ENCODE measurements at places on chromosomes 5 and 9. TPM values are rescaled to one million over a fixed set of nuclear protein-coding genes. Genes with fewer than 3 reads are reported as not detected.

- no peak for DNase-seq
Measured at GRCh38 chr9:120965344-120966012, 38.9 kb upstream of the TRAF1 start.

DNA sequence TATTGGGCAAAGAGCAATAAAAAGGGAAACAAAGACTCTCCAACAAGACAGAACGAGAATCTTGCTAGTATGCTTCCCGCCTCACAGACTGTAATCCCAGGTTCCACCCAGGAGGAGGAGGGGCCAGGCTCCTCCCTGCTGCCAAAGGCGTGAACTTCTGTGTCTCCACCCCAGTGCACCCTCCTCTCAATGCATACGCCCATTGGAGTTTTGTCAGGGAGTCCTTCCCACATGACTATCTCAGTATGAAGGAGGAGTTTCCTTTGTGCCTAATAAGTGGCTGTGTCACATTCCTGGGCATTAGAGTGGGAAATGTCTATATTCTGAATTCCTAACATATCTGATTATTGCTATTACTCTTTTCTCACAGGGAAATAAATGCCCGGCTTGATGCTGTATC lies 106.4 kb upstream of the DHFR start:
- no peak for DNase-seq

DNA sequence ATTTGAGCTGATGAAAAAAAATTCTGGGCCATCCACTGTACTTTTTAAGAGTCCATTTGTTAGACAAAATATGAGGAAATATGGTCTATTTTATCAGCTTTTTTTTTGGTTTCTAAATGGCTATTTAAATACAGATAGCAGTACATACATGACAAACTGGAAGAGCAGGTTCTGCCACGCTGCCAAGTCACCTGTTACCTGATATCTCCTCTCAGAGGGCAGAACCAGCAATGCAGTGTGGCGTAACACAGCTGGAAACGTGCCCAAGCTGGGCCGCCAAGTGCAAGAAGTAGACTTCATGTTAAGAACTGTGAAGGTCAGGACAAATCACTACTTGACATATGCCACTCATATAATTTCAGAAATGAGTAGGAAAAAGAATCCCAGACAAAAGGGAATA lies 8.1 kb downstream of the MCIDAS start:
- no peak for DNase-seq

SLC25A2 gene
- under 0.01 TPM for total RNA-seq

DNA sequence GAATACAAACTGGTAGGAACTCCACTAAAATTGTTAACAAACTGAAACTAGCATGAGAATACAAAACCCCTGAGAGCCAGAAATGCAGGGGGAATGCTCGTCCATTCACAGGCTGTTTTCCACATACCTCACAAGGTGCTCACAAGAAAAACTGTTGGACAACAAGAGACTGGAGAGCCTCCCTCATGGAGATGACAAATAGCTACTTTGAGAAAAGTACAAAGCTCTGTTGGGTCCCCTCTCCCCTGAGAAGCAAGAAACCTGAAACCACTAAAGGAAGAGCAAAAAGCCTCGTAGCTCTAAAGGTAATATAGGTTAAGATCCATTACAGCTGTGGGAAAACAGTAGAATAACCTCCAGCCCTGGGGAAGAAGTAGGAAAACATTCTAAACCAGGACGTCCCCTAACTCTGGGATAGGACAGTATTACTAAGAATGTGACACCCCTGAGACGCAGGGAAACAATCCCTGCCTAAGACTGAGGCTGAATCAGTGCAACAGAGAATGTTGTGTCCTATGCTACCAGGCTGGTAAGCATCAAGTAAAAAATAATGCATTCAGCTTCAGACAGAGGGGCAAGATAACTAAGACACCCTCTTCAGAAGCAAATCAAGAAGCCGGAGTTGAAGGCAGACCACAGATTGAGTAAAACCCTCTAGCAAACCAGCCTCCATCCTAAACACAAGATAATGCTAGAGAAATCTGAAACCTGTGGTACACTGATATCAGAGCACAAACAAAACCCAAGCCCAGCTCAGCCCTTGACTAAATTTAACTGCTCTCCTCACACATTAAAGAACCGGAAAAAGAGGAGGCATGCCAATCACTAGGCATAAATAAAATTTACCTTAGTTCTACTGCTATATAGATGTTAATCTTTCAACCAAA lies 160.2 kb downstream of the SSBP2 start:
- DNase-seq = no peak

B4GALT1 gene
- 21.2 TPM for total RNA-seq

- no peak for DNase-seq
Measured at GRCh38 chr5:90560771-90561170, 2.2 kb downstream of the ADGRV1 start.

- DNase-seq = no peak
Measured at GRCh38 chr9:130023144-130023787, 19.7 kb downstream of the FNBP1 start.

DNA sequence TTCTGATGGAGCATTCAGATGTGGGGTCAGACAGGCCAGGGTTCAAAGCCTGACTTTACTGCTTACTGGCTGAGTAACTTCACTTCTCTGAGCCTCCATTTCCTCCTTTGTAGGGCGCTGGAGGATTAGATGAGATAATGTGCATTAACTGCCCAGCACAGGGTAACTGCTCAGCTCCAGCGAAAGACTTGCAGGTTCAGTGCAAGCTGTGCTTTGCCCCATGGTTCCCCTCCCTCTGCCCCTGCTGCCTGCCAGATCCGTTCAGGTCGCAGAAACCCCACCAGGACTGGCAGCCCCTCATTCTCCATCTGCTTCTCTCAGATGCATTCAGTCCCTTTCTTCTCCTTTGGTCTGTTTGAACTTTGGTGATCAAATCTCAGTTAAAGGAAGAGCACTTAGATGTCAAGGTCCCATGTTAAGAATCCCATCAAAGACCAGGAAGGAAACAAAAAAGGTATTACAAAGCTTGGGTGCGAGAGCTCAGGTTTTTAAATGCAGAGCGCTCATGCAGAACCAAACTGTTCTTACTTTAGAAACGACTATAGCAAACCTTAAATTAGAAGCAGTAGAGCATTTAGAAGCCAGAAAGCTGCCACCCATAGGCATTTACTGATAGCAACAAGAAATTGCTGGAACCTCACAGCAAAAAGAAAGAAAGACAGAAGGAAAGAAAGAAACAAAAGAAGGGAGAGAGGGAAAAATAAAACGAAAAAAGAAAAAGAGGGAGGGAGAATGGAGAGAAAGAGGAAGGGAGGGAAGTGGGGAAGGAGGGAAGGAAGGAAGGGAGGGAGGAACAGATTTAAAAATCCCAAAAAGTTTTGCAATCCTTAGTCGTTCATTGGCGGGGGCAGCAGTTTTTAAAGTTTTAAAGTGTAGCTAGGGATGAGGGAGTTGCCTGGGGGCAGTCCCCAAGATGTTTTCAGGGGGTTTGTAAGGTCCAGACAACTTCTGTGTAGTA lies 23.5 kb downstream of the AFAP1L1 start:
- no peak for DNase-seq

TAF11L11 gene
- not detected for total RNA-seq

- DNase-seq = no peak
Measured at GRCh38 chr5:132753135-132753987, 6.1 kb downstream of the CCNI2 start.

GRCh38 chr5:90162324-90162723 lies 247.2 kb downstream of the CETN3 start:
- DNase-seq = no peak

- no peak for DNase-seq
Measured at GRCh38 chr5:61501971-61502370, 169.9 kb downstream of the ZSWIM6 start.

TCF7 gene
- total RNA-seq = 0.25 TPM

- DNase-seq = no peak
Measured at GRCh38 chr9:112750764-112751055, 150 bp downstream of the SNX30 start.

DAPK1 gene
- 28.2 TPM for total RNA-seq

- no peak for DNase-seq
Measured at GRCh38 chr9:133470988-133471387, 7.9 kb downstream of the SLC2A6 start.

CCDC180 gene
- total RNA-seq = 0.51 TPM

LCP2 gene
- 0.26 TPM for total RNA-seq

- DNase-seq = no peak
Measured at GRCh38 chr9:117551171-117551570, 136.3 kb upstream of the ASTN2 start.

BTNL8 gene
- total RNA-seq = 0.13 TPM

- DNase-seq = no peak
Measured at GRCh38 chr5:156174225-156174624, 152.7 kb upstream of the SGCD start.

GRCh38 chr5:38595132-38595745 lies 38.8 kb upstream of the LIFR start:
- DNase-seq = peak; percentile 10

- DNase-seq = no peak
Measured at GRCh38 chr5:175468892-175469291, 9.5 kb upstream of the SFXN1 start.

DNA sequence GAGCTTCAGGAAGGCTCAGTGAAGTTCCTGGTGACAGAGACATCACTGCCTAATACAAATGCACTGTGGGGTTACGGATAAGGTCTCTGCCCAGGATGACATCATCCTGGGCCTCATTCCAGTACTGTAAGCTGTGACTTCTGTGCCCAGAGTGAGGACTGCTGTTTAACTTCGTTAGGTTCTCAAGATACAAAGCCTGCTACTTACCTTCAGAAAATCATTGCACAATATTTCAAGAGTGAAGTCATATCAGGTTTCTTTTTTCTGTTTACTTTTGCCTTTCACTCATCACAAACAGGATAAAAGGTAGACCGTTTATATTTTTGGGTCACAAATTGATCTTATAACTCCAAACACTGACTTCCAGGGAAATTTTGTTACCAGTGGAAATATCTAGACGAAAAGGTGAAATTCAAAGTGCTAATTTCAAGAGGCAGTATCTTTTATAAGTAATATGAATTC lies 241.2 kb downstream of the PIK3R1 start:
- peak; percentile 69 for DNase-seq

DNA sequence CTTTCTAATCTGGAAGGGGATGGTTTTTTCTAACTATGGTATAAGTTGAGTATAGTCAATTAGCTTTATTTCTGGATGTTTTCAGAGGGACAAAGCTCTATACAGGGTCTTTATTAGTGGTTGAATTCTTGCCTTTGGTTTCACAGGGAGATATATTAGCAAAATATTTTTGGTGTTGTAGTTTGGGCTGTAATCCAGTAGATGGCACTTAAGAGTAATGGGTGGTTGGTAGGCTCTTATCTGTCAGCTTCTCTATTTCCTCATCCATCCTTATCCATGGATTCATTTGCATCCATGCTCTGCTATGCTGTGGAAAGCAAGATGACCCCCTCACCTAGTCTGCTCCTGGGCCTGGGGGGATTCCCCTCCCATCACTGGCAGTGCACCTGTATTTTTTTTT lies 363.6 kb upstream of the CYLC2 start:
- DNase-seq = peak; percentile 2

DNA sequence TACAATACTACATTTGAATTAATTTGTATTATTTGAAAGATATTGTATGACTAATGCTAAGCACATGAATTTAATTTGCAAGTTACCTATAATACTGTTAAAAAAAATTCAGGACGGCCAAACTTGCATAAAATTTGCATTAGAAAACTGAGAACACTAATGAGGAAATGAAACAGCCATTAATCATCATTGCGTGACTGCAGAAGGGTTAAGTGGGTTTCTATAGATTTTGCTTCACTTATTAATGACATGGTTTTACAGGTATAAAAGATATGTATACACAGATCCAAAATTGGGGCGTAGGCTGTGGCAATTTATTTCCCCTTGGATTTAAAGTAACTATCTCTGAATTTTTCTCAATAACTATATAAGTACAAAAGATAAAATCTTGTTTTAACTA lies 882.6 kb downstream of the PTPRD start:
- DNase-seq = no peak

DNA sequence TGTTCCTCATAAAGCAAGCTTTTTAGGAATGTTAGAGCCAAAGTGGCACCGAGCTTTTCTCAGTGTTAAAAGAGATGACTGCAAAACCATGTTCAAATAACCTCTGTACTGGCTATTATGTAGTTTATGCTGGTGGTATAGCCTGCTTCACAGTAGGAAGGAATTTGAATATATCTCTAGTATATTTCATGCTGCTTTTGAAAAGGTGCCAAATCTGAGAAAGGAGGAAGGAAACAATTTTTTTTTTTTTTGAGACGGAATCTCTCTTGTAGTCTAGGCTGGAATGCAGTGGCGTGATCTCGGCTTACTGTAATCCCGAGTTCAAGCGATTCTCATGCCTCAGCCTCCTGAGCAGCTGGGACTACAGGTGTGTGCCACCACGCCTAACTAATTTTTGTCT lies 13.5 kb downstream of the CREBRF start:
- no peak for DNase-seq

DNA sequence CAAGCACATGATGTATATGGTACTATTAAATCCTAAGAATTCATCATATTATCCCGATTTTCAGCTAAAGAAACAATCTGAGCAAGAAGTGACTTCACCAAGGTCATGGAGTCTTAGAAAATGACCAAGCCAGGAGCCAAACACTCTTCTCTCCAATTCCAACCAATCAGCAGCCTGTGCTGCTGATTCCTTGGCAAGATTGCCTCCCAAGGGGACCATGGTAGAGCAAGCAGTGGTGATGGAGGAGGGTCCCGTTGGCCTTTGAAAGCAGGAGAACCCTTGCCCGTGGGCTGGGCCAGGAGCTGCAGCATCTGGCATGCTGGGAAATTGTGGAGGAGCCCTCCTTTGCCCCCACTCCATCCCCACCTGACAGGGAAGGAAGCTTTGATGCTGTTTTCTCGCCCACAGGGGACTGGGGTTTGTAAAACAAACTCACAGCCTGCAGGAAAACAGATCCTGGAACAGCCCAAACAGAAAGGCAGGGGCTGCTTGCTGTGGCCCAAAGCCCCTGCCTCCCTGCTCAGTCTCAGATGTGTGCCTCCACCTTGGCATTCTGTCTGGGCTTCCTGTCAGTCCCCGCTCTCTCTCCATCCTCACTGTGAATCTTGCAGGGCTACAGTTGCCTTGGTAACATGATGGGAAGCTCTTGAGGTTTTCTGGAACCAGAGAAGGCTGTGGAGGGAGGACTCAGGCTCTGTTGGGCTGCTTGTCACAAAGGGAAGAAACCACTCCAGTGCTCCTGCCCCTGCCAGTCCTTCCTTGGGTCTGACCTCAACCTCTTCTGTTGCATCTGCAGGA lies 70.8 kb upstream of the HSPA9 start:
- no peak for DNase-seq

DNA sequence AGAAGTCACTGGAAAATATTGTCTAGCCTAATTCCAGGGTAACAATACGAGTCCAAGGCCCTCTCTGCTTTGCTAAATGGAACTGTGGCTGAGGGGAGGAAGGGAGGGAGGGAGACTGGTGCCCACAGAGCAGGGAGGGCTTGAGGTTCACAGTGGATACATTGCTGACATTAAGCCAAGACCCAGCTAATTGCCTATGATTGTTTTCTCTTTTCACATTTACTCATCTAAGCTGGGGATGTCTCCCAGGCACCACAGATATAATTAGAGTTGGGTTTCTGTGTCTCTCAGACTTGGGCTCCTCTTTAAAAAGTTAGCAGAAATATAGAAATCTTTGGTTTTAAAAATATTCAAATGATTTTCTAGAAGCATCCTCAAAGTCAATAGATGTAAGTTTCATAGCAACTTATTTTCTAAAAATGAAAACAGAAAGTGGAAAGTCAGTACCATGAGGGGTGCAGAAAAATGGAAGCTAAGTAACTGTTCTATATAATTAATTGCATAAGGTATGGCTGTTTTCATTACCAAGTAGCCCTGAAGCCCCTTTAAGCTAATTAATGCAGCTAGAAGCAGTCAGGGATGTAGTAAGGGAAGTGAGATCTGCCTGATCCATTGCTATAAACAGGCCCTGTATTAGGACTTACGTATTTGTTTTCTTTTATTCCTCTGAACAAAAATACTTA lies 259.8 kb downstream of the NDUFS4 start:
- DNase-seq = no peak

All from dermis microvascular lymphatic vessel endothelial cell (primary cell).